ENCODE measurements at places on chromosomes 3 and 15. TPM values are rescaled to one million over a fixed set of nuclear protein-coding genes. Genes with fewer than 3 reads are reported as not detected.

The GRIP2 gene
- total RNA-seq, result 4.2 TPM

The POPDC2 gene
- 35.2 TPM for total RNA-seq

DNA sequence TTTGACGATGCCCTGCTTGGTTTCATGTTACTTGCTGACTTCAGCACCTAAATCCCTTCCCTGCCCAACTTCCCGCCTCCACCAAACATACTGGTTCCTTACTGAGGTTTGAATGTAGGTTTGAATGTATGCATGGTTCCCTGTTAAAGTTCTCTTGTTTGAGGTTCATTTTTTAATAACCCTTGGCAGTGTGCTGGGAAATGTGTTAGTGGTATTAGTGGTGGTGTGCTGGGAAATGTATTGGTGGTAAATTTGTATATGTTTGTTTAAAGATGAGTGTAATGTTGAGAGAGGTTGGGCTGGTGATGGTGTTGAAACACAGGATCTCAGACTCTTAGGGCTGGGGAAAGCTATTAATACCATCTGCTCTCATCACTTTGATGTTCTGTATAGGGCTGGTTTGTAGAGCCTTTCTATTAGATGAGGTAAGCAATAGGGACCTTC lies 392.7 kb downstream of the PTPRG start:
- no peak for DNase-seq

DNA sequence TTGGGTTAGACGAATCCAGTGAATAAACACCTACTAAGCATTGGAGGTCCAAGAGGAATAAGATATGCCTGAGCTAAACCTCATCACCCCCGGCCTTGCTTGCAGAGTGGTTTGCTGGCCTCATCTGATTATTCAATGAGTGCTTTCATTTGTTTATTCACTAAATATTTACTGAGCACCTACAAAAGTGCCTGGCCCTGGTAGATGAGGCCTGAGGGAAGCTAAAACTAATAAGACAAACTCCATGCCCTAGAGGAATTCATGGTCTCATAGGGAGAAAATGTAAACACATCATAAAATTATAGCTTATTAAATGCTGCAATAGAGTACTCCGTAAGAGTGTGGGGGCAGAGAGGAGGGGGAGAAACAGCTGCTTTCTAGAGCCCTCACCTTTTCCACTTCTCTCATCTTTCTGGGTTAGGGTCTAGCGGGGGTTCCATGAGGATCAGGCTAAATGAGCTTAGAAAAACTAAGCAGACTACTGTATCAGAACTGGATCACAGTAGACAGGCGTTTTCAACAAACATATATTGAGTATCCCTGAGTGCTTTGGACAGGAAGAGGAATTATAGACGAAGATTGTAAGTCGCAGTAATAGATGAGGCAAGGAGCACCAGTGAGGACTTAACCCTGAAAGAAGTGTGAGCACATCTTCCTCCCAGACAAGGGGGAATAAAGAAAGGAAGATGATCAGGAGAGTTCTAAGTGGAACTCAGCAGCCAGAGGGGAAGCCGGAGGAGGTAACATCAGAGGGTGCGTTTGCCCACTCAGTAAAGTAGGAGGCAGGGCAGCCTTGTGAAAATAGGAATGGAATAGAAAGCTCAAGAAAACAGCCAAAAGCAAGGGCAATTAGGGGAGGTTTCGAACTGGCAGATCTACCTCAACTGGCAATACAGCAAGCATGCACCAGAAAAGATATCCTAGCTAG lies 31.5 kb upstream of the LAMP3 start:
- DNase-seq, result no peak

The CFAP100 gene
- total RNA-seq, result not detected

GRCh38 chr3:46298871-46299607 lies 54.9 kb upstream of the CCR2 start:
- no peak for DNase-seq

GRCh38 chr15:48427960-48428547 lies 96.8 kb downstream of the DUT start:
- no peak for DNase-seq

The BNC1 gene
- 1.2 TPM for total RNA-seq

The CCNB2 gene
- 0.54 TPM for total RNA-seq

GRCh38 chr3:30073622-30074021 lies 532.8 kb upstream of the TGFBR2 start:
- DNase-seq, result no peak

- no peak for DNase-seq
These were observed 17.3 kb upstream of the GBE1 start for GRCh38 chr3:81778678-81779182.

The BCHE gene
- total RNA-seq, result 2.2 TPM

GRCh38 chr3:99674086-99674789 lies 35.8 kb downstream of the COL8A1 start:
- no peak for DNase-seq

DNA sequence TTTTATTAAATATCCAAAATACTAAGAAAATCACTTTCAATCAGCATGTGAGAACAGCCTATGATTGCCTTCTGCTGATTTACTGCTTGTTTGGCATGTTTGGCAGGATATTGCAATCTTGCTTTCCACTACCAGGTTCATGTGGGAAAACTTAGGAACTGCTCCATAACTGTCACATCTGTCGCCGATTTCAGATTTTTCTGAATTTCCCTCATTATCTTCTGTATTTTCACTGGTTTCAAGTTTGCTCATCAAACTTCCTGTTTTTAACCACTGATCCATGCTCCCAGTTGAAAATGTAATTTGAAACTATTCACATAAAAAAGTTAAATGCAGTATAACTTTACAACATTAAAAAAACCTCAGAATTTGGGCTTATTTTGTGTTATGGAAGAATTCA lies 93.0 kb downstream of the NFKBIZ start:
- DNase-seq, result no peak

- DNase-seq, result no peak
These were observed 55.9 kb downstream of the DNASE1L3 start for GRCh38 chr3:58154626-58155449.

GRCh38 chr3:154227531-154227930 lies 96.8 kb downstream of the DHX36 start:
- DNase-seq, result no peak

DNA sequence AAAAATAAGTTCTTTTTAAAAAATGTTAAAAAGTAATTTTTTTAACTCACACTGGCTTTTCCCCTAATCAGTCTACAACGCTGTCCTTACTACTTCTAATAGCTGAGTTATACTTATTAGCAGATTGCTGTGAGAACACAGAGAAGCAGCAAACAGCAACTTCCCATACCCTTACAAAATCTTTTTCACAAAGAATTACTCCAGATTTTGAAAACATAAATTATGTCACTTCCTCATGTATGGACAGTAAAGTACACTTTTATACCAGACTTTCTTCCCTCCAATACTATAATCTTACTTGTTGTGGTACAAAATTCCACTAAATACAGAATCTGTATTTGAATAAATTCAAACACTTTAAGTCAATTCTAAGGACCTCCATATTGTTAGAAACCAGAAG lies 2.1 kb downstream of the PHC3 start:
- no peak for DNase-seq

The CGNL1 gene
- 33.5 TPM for total RNA-seq

GRCh38 chr15:40046721-40047414 lies 7.9 kb upstream of the SRP14 start:
- DNase-seq, result no peak

GRCh38 chr3:57019057-57019456 lies 41.4 kb upstream of the SPATA12 start:
- no peak for DNase-seq

DNA sequence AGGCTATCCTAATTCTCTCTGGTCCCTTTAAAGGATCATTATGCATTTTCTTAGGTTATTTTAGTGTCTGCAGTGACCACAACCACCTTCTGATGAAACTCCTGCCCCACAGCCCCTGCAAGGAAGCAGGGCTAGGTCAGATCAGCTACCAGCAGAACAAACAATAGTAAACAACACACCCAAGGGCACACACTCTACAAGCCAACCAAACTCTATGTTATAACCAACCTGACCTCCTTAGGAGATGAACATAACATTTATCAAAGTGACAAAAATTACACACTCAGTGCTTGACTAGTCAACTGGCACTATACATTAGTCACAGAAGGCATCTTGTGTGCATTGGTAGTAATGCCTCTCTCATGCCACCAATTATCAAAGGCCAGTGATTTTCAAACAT lies 17.3 kb downstream of the DENND6A start:
- DNase-seq, result no peak

The ZIC1 gene
- not detected for total RNA-seq

The CLSTN2 gene
- total RNA-seq, result 7.6 TPM

DNA sequence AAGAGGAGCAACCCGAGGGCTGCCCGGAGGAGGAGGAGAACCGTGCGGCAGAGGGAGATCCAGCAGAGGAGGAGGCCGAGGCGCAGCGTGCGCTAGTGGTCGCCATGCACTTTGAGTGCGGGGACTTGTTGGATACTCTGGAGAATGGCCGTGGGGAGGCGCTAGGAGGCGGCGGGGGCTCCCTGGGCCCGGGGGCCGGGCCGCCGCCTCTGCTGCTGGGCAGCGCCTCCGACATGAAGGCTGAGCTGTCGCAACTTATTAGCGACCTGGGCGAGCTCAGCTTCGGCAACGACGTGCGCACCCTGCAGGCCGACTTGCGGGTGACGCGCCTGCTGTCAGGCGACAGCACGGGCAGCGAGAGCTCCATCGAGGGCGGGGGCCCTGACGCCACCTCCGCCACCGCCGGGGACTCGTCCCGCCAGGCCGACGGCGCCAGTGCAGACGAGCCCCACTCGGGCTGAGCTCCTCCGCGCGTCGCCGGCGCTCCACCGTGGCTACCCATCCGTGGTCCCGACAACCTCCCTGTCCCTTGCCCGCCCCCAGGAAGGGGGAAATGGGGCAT lies 2.0 kb downstream of the FAM43A start:
- no peak for DNase-seq

DNA sequence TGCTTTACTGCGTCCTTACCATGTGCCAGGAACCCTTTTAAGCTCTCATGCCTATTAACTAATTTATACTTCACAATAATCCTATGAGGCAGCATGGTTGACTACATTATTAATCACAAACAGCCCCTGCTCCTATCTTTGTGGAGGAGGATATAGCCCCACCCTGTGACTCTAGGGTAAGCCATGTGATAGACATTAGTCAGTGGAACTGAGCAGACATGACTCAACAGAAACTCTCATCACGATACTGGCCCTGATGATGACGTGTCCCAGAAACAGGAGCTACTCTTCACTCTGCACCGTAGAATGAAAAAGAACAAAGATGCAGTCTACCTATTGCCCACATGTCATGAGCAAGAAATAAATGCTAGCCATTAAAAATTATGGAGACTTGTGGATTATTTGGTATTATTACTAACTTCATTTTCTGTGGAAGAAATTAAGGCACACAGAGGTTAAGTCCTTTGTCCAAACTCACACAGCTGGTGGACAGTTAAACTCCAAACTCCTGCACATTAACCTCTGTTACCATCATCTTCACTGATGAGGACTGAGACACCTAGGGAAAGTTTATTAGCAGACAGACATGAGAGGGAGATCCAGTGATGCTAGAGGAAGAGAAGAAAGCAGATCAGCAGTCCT lies 51.2 kb downstream of the CFAP20DC start:
- DNase-seq, result no peak

DNA sequence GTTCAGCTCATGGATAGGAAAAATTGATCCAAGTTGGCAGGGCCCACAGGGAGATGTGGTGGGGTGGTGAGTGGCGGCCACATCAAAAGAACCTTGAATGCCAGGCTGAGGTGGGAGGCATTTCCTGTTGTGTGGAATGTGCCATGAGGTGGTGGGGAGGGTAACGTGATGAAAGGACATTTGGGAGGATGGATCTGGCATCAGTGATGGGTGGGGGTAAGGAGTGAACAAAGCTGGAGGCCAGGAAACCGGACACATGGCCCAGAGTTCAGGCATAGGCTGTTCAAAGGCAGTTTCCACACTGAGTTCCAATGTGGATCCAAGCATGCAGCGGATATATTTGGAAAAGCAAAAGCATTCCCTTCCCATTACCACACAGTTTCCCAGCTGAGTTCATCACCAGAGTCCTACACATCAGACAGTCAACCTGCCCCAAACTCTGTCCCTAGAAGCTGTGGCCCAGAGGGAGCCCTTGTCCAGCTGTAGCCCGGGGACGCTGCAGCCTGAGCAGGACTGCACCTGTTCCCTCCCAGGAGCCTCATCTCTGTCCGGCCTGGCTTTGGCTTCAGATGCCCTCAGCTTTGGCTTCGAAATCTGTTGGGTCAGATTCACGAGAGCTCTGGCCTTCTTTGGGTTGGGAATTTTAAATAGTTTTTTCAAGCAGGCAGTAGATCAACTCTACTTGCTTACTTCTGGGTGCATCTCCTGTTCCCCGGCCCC lies 37.8 kb upstream of the GOLGA6B start:
- DNase-seq, result no peak

DNA sequence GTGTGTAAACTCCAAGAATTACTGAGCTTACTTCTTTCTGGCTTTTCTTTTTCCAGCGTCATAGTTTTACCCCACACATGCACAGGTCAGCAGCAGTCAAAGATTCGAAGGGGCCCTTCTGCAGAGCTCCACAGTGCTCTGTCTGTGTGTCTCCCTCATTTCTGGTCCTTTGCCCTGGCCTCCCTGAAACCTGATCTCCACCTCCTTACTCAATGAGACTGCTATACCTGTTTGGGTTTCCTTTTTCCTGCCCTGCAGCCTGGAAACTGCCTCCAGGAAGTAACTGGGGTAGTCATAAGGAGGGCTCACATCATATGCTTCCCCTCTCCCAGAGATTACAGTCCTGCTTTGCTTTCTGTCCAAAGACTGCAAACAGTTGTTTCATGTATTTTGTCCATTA lies 82.8 kb upstream of the TNIK start:
- no peak for DNase-seq

GRCh38 chr3:94082391-94082937 lies 19.6 kb downstream of the NSUN3 start:
- DNase-seq, result no peak

DNA sequence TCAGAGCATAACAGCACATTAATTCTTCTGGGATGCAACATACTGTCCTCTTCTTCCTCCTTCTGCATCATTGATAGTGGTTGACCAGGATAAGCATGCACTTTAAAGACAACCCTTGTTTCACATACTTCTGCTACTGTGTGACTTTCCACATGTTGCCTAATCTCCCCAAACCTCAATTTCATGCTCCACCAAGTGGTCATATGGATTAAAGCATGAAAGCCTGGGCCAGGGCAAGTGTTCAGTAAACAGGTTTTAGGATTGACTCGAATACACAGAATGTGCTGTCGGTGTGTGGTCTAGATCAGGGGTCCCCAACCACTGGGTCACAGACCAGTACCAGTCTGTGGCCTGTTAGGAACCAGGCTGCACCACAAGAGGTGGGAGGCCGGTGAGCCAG lies 22.5 kb upstream of the BFSP2 start:
- DNase-seq, result no peak

- no peak for DNase-seq
These were observed 9.2 kb upstream of the TRAK1 start for GRCh38 chr3:42081838-42082473.

The SLC22A13 gene
- total RNA-seq, result 2.2 TPM

GRCh38 chr3:36796161-36796560 lies 31.8 kb upstream of the DCLK3 start:
- DNase-seq, result no peak

DNA sequence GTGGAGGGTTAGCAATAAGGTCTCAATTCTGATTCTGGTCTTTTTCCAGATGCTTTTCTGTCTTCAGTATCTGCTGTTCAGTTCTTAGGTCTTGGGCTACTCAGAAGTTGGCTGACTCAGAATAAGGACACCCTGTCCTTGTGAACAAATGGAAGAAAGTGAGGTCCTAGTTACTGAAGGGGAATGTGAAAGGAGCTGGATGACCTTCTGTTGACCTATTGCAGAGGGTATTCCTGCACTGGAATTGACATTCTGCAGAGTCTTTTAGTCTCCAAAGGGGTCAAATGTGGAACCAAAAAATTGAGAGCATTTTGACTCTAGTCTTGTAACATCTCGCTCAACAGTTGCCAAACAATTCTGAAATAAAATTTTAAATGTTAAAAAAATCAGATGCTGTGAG lies 63.0 kb downstream of the CCR1 start:
- DNase-seq, result no peak

The MED12L gene
- total RNA-seq, result 2.0 TPM
